GM06990 (cell line): ENCODE measurements at places on chromosomes 1 and 21.

GRCh38 chr1:151494741-151495281 lies 16.4 kb upstream of the CGN start:
- peak; percentile 51 for DNase-seq

- no peak for DNase-seq
These were observed 56.9 kb downstream of the UBR4 start for GRCh38 chr1:19153169-19153568.

DNA sequence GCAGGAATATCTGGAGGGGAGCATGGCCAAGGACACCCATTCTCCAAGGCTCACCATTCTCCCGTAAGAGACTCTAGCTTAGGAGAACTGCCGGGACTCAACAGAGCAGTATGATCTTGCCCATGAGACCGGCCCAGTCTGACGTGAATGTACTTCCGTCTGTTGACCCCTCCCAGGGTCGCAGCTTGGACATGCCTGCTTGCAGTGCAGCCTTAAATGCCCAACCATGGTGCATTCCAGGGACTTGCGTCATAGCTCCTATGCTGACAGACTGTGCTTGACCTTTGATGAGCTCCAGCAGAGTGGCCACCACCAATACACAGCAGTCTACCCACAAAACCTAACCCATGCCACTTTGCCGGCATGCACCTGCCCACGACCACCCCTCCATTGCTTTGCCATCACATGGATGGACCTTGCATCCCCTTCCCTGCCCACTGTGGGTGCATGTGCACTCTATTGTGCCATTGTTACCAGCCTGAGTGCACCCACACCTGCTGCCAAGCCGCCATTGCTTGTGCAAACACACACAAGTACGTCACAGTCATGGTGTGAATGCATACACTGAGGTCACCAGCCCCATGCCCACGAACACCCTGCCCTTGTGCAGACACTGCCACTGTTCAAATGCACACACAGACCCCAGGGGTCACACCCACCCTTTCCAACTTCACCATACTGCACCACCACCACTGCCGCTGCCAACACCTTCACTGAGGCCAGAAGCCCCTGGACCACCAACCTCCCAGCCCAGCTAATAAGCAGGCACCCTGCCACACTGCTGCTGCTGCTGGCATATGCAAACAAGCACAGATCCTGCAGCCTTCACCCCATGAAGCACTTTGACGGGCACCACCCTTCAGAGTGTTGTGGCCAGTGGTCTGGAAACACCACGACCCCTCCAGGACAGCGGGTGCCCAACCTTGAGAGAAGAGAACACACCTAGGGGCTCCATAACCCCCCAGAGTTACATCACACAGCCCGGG lies 1141.3 kb downstream of the BRINP3 start:
- no peak for DNase-seq

GRCh38 chr21:41921021-41921420 lies 32.8 kb downstream of the C2CD2 start:
- no peak for DNase-seq

GRCh38 chr1:82849460-82849859 lies 1048.7 kb downstream of the ADGRL2 start:
- no peak for DNase-seq

GRCh38 chr1:69976896-69977295 lies 228.5 kb downstream of the LRRC40 start:
- DNase-seq = no peak

- peak; percentile 81 for DNase-seq
These were observed 120.2 kb downstream of the MRPL39 start for GRCh38 chr21:25487046-25487594.

- no peak for DNase-seq
These were observed 644 bp downstream of the UBE4B start for GRCh38 chr1:10033359-10033845.

- DNase-seq = no peak
These were observed 227.2 kb downstream of the SLC45A1 start for GRCh38 chr1:8545078-8545477.

DNA sequence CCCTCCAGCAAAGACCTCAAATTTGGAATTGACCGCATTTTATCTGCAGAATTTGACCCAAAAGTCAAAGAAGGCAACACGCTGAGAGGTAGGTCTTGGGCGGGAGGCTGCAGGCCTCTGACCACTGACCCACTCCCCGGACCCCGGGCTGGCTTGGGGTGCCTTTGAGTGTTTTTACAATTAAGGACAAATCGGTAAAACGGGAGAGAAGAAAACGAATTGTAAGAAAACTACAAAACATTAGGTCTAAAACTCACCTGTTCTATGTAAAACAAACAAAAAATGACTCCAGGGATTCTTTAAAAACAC lies 1.1 kb downstream of the HLX start:
- no peak for DNase-seq

DNA sequence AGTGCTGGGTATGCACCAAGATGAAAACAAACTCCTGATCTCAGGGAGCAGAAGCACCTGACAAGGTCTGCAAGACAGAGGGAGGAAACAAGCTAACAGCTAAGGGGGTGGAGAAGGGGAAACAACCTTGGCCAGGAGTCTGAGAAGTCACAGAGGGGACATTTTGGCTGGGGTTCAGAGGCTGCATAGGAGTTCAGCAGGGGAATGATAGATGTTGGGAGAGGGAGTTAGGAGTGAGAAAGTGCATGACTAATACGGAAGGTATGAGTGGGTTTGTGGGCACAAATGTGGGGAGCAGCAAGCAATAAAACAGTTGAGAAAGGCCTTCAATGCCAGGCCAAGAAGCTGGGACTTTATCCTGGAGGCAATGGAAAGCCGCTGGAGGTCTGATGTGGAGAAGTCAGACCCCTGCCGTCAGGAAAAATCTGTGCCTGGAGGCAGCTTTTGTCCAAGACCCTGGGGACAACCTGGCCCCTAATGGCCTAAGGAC lies 16.4 kb downstream of the EPHA2 start:
- no peak for DNase-seq

GRCh38 chr1:234504969-234505768 lies 26.2 kb upstream of the TARBP1 start:
- DNase-seq = no peak

DNA sequence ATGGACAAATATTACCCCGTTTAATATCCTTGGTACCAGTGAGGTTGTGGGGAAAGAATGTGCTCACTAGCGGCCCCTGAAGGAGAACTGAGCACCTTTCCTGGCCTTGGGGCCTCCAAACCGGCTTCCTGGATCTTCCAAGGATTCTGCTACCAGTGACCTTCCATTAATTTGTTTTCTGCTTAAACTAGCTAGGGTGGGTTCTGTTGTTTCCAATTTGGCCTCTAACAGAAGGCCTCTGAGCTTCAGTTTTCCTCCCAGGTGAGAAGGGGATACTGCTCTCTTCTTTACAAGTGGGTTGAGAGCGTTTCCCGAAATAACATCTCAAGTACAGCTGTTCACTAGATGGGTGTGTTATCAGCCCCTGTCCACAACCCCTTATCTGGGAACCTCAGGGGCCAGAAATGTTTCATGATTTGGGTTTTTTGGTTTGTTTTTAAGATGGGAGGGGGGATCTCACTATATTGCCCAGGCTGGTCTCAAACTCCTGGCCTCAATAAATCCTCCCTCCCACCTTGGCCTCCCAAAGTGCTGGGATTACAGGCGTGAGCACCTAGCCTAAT lies 16.9 kb upstream of the IFNGR2 start:
- no peak for DNase-seq

- no peak for DNase-seq
These were observed 110.2 kb upstream of the L1TD1 start for GRCh38 chr1:62084310-62084890.

GRCh38 chr1:228768355-228769000 lies 33.2 kb downstream of the RHOU start:
- no peak for DNase-seq

GRCh38 chr1:117587499-117588356 lies 18.1 kb upstream of the TENT5C start:
- no peak for DNase-seq

- DNase-seq = no peak
These were observed 82.8 kb upstream of the KCNE2 start for GRCh38 chr21:34280959-34281358.

- no peak for DNase-seq
These were observed 49.6 kb downstream of the SLC37A1 start for GRCh38 chr21:42563261-42563660.

DNA sequence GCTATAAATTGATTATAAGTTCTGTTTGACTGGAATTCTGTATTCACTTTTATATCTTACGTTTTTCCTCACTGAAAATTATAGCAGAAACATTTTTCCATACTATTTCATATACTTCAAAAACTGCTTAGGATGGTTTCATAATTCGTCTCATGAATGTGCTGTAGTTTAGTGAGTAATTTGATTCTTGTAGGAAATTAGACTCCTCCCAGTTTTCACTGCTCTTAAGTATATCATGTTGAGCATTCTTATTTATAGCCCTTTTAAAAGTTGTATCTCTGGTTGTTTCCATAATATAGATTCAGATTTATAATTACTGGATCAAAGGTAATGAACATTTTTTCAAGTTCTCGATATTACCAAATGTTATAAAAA lies 250.6 kb downstream of the FMN2 start:
- DNase-seq = no peak

GRCh38 chr1:94125551-94126514 lies 4.9 kb upstream of the ABCA4 start:
- DNase-seq = no peak

- DNase-seq = no peak
These were observed 2.8 kb downstream of the ALDH4A1 start for GRCh38 chr1:18899363-18900049.

DNA sequence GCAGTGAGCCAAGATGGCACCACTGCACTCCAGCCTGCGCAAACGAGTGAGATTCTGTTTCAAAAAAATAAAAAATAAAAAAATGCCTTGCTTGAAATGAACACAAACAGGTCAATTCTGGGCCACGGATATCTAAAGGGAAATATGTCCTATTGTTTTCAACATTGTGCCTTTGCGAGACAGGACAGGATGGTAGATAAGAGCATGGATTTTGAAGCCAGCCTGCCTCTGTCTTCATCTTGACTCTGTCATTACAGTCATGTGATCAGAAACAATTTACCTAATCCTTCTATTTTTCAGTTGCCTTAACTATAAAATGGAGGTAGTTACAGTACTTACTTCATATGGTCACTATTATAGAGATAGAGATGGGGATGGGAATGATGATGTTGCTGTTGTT lies 56.7 kb upstream of the ZSWIM5 start:
- no peak for DNase-seq

- DNase-seq = no peak
These were observed 449.5 kb downstream of the PLPP3 start for GRCh38 chr1:56129837-56130236.

- no peak for DNase-seq
These were observed 380.0 kb downstream of the HHIPL2 start for GRCh38 chr1:222167896-222168295.

DNA sequence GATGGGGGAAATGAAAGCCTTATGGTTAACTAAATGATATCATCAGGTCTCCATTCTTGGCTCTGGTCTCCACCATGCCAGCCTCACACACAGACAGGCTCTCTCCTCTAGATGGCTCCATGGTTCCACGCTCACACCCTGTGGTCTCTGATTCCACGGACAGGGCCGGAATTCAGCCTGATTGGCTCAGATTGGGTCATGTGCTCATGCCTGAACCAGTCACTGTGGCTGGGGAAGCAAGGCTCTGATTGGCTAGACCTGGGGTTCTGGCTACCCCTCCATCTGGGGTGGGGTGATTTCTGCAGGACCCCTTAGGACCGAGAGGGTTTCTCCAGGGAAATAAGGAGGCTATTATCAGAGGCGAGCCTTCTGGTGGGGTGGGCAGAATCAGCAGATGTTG lies 277.0 kb downstream of the PTPRU start:
- no peak for DNase-seq

DNA sequence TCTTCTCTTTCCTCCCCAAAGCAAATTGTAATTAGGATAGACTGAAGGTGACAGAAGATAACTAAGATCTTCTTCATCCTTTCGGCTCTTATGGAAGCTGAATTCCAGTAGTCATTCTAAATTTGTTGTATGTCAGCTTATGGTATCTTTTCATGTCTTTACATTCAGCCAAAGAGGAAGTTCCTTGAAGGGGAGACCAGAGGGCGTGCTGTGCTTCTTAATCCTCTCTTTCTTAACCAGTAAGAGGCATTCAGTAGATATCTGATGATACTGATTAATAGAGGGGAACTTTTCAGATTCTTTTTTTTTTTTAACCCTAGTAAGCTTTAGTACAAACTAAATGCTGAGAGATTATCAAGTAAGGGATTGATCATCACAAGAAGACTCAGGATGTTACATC lies 102.3 kb downstream of the OSBPL9 start:
- DNase-seq = no peak

DNA sequence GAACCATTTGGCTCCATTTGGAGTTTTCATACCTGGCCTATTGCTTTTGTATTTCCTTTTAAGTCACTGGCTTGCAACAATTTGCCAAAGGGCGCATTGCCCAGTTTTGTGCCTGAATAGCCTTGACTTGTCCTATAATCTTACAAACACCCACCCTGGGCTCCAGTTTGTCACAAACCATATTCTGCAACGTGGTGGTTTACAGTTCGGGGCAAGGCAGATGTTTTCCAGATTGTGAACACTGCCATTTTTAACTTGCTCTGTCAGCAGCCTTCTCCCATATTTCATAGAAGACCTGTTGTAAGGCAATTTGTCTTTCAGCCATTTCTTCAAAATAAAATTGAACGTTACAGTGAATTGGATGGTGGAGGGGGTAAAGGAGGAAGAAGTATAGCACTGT lies 53.2 kb upstream of the UBE2U start:
- no peak for DNase-seq

GRCh38 chr1:7586031-7586941 lies 184.8 kb upstream of the VAMP3 start:
- no peak for DNase-seq

GRCh38 chr1:4481451-4481850 lies 173.0 kb upstream of the AJAP1 start:
- DNase-seq = no peak

GRCh38 chr1:88169939-88170338 lies 514.1 kb upstream of the PKN2 start:
- no peak for DNase-seq

GRCh38 chr1:219374046-219374566 lies 200.4 kb downstream of the LYPLAL1 start:
- DNase-seq = no peak

- DNase-seq = no peak
These were observed 169.9 kb downstream of the BRINP2 start for GRCh38 chr1:177340601-177341067.

DNA sequence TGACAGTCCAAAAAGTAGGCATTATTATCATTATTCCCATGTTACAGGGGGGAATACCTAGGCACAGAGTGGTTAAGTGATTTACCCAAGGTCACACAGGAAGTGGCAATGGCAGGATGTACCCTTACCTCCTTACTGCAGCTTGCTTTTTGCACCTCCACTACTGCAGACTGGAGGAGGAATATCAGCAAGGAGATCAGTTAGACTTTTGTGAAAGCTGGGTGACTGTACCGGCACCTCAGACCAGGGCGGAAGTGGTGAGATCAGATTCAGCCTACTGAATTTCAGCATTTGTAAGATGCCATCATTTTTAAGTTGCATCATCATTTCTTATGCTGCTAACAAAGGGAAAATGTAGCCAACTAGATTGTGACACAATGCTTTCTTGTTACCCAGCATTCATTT lies 4.5 kb downstream of the ADARB1 start:
- no peak for DNase-seq

- DNase-seq = no peak
These were observed 286.0 kb downstream of the PLA2G4A start for GRCh38 chr1:187114792-187115191.

GRCh38 chr21:14071902-14072734 lies 138.6 kb downstream of the LIPI start:
- no peak for DNase-seq

- no peak for DNase-seq
These were observed 8.9 kb upstream of the KCNN3 start for GRCh38 chr1:154879038-154879421.
